ENCODE measurements at places on chromosomes 3 and 15. TPM values are rescaled to one million over a fixed set of nuclear protein-coding genes. Genes with fewer than 3 reads are reported as not detected.

DNA sequence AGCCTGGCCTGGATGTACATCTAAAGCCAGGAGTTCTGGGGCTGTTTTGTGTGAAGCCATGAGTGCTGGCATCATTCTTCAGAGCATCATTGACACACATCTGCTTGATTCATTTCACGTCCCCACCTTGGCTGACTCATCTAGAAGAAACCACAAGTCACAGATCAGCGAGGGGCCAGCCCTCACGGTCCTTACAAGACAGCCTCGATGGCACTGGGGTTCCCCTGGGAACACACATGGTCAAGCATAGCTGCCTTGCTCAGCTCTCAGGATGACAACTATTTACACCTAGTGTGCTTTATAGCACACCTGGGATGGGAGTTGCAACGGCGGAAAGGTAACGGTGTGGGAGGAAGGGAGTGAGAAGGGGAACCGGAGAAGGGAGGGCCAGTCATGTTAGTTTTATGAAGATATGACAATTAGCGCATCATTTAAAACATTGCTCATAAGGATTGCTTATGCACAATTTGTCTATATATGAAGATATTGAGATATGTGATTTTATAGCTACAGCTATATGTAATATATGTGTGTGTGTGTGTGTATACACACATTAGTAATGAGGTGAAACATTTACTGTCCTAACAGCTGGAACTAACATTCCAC is 227.1 kb downstream of the RPLP1 start:
- H3K27me3 ChIP-seq: peaks cover 60% of the 10 kb centered on the region
- H3K27ac ChIP-seq: no peak overlapping the region
- no peaks in the 10 kb centered on the region for H3K4me1 ChIP-seq
- H3K36me3 ChIP-seq: peaks cover 2% of the 10 kb centered on the region
- H3K4me3 ChIP-seq: no peak overlapping the region
- no peak for DNase-seq

DNA sequence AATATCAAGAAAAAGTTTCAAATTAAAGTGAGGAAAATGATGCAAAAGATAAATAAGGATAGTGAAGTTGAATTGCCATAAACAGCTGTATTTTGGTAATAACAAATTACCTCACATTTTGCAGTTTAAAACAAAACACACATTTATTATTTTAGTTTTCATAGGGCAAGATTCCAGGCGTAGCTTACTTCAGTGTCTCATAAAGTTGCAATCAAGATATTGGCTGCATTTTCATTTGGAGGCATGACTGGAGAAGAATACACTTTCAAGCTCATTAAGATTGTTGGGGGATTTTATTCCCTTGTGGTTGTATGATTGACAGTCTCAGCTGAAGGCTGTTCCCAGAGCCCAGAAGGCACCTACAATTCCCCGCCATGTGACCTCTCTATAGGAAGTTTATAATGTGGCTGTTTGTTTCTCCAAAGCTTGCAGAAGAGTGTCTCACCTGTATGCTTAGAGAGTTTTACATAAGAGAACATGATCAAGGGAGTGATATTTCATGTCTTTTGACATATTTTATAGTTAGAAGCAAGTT is 151.4 kb downstream of the OTOL1 start:
- peak overlapping the region; percentile 14 for H3K27ac ChIP-seq
- no peaks in the 10 kb centered on the region for H3K36me3 ChIP-seq
- H3K4me1 ChIP-seq: peaks cover 6% of the 10 kb centered on the region
- DNase-seq: no peak
- H3K27me3 ChIP-seq: no peaks in the 10 kb centered on the region

DNA sequence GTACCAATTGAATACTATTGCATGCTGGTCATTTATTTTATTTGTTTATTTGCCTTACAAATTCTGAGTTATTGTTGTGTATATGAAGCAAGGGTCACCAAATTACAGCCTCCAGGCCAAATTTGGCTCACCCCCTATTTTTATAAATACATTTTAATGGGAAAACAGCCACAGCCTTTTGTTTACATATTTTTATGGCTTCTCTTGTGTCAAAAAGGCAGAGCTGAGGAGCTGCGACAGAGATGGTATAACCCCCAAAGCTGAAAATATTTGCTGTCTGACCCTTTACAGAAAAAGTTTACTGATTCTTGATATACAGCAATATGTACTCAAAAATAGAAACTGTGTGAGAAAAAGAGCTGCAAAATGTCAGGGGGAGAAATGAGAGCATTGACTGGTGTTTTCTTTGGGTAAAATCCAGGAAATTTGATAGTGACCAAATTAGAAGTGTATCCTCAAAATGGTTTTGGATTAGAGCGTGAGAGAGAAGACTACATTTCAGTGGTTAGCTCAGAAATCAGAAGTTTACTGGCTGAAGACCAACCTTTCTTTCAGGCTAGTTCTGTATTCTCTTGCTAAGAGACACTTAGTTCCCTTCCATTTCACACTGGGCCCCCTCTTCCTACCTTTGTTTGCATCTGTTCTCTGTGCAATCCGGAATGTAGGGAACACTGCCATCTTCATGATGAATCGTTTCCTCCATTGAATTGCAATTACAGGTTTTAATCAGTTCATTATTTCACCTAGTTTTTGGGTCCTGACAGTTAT is 757.8 kb downstream of the AGBL1 start:
- no peaks in the 10 kb centered on the region for H3K27me3 ChIP-seq
- H3K27ac ChIP-seq: no peak overlapping the region
- H3K36me3 ChIP-seq: no peaks in the 10 kb centered on the region
- no peaks in the 10 kb centered on the region for H3K4me1 ChIP-seq

GRCh38 chr3:78046566-78046965 is 1006.7 kb downstream of the ROBO2 start:
- no peaks in the 10 kb centered on the region for H3K27me3 ChIP-seq
- no peak overlapping the region for H3K27ac ChIP-seq
- no peaks in the 10 kb centered on the region for H3K36me3 ChIP-seq
- DNase-seq: no peak
- H3K4me3 ChIP-seq: no peak overlapping the region

- H3K27ac ChIP-seq: no peak overlapping the region
- peaks cover 10% of the 10 kb centered on the region for H3K27me3 ChIP-seq
- H3K4me3 ChIP-seq: no peak overlapping the region
- DNase-seq: no peak
- H3K4me1 ChIP-seq: peaks cover 12% of the 10 kb centered on the region
- no peaks in the 10 kb centered on the region for H3K36me3 ChIP-seq
Measured at GRCh38 chr15:38699633-38700230, 135.1 kb upstream of the RASGRP1 start.

- H3K4me1 ChIP-seq: peaks cover 8% of the 10 kb centered on the region
- no peak overlapping the region for H3K27ac ChIP-seq
- no peak for DNase-seq
- H3K27me3 ChIP-seq: no peaks in the 10 kb centered on the region
Measured at GRCh38 chr3:191962324-191962723, 501.4 kb downstream of the PYDC2 start.

- H3K27ac ChIP-seq: no peak overlapping the region
- no peaks in the 10 kb centered on the region for H3K27me3 ChIP-seq
- peaks cover 16% of the 10 kb centered on the region for H3K4me1 ChIP-seq
- H3K36me3 ChIP-seq: peaks cover 7% of the 10 kb centered on the region
- DNase-seq: no peak
Measured at GRCh38 chr15:90606641-90607040, 76.9 kb downstream of the CRTC3 start.

GRCh38 chr3:185950728-185951127 is 12.9 kb upstream of the TRA2B start:
- no peak overlapping the region for H3K4me3 ChIP-seq
- no peak for DNase-seq
- peaks cover 16% of the 10 kb centered on the region for H3K27me3 ChIP-seq
- H3K4me1 ChIP-seq: peaks cover 7% of the 10 kb centered on the region

- no peak for DNase-seq
- H3K36me3 ChIP-seq: no peaks in the 10 kb centered on the region
- peaks cover 13% of the 10 kb centered on the region for H3K27me3 ChIP-seq
- no peaks in the 10 kb centered on the region for H3K4me1 ChIP-seq
Measured at GRCh38 chr15:51759557-51760070, 8.2 kb downstream of the TMOD2 start.

GRCh38 chr3:151923901-151924300 is 50.5 kb downstream of the SUCNR1 start:
- no peaks in the 10 kb centered on the region for H3K4me1 ChIP-seq
- H3K27me3 ChIP-seq: no peaks in the 10 kb centered on the region
- DNase-seq: no peak
- H3K4me3 ChIP-seq: no peak overlapping the region

- no peaks in the 10 kb centered on the region for H3K36me3 ChIP-seq
- DNase-seq: no peak
- peaks cover 26% of the 10 kb centered on the region for H3K4me1 ChIP-seq
- peak overlapping the region; percentile 88 for H3K4me3 ChIP-seq
- peaks cover 23% of the 10 kb centered on the region for H3K27me3 ChIP-seq
- H3K27ac ChIP-seq: no peak overlapping the region
Measured at GRCh38 chr15:40443846-40444245, 3.1 kb downstream of the BAHD1 start.

GRCh38 chr3:156787926-156788663 is 38.1 kb upstream of the LEKR1 start:
- H3K27me3 ChIP-seq: no peaks in the 10 kb centered on the region
- no peak overlapping the region for H3K27ac ChIP-seq
- H3K36me3 ChIP-seq: no peaks in the 10 kb centered on the region
- DNase-seq: no peak
- no peak overlapping the region for H3K4me3 ChIP-seq

DNA sequence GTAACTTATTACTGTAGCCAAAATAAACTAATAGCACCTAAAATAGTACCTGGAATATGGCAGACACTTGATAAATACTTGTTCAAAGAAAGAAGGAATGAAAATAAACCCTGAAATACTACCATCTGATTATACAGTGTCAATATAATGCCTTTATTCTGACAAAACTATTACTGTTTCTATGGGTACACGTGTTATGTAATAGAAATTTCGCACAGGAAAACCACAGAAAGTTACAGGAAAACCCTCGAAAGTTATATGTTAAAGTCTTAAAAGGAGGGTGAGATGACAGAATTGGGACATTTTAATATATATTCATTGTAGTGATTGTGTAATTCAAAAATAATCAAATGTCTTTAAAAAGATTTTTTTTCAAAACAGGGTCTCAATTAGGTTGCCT is 28.8 kb downstream of the ETFA start:
- DNase-seq: no peak
- peaks cover 33% of the 10 kb centered on the region for H3K36me3 ChIP-seq
- H3K27me3 ChIP-seq: no peaks in the 10 kb centered on the region
- H3K4me3 ChIP-seq: no peak overlapping the region
- H3K27ac ChIP-seq: no peak overlapping the region
- no peaks in the 10 kb centered on the region for H3K4me1 ChIP-seq

GRCh38 chr3:34396288-34396687 is 597.9 kb downstream of the PDCD6IP start:
- no peak for DNase-seq
- no peak overlapping the region for H3K27ac ChIP-seq
- H3K27me3 ChIP-seq: no peaks in the 10 kb centered on the region
- H3K4me1 ChIP-seq: no peaks in the 10 kb centered on the region

DNA sequence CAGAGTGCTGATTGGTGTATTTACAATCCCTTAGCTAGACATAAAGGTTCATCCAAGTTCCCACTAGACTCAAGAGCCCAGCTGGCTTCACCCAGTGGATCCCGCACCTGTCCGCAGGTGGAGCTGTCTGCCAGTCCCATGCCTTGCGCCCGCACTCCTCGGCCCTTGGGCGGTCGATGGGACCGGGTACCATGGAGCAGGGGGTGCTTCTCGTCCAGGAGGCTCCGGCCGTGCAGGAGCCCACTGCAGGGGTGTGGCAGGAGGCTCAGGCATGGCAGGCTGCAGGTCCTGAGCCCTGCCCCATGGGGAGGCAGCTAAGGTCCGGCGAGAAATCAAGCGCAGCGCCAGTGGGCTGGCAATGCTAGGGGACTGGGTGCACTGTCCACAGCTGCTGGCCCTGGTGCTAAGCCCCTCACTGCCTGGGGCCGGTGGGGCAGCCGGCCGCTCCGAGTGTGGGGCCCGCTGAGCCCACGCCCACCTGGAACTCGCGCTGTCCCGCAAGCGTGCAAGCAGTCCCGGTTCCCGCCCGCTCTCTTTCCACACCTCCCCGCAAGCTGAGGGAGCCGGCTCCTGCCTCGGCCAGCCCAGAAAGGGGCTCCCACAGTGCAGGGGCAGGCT is 1206.3 kb downstream of the OTOL1 start:
- no peaks in the 10 kb centered on the region for H3K36me3 ChIP-seq
- H3K27me3 ChIP-seq: no peaks in the 10 kb centered on the region
- H3K4me3 ChIP-seq: no peak overlapping the region
- no peak for DNase-seq
- H3K27ac ChIP-seq: no peak overlapping the region

DNA sequence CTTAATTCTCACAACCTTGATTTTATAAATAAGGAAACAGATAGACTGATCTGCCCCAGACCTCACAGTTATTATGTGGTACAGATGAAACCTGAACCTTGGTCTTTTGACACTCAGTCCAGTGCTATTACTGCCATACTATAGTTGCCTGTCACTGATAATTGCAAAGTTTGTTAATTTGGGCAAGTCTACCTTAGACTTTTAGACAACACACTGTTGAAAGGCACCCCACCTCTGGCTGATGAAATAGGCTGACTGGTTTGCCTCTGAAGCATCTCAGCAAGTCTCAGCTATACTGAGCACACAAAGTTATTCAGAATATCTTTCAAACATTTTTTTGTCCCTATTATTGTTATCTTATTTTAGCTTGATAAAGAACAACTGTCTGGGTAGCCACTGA is 53.1 kb upstream of the MAP4 start:
- no peak for DNase-seq
- no peak overlapping the region for H3K4me3 ChIP-seq
- no peaks in the 10 kb centered on the region for H3K4me1 ChIP-seq
- H3K27me3 ChIP-seq: no peaks in the 10 kb centered on the region

DNA sequence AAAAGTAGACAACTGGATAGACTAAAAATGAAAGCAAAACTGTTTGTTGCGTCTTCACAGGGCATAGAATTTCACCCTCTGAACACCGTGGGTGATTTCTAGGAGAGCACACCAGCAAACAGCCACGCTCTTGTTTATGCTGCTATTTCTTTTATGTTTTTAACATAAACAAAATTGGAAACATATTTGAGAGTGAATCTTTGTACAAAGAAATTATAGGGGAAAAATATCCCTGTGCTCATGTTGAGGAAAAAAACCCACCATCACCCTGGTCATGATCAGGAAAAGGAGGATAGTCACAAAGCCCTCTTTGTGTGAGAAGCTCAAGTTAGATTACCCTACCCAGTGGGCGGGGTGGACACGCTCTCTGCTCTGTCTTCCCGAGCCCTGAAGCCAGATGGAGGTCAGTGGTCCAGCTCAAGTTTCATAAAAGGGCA is 313.3 kb downstream of the SATB1 start:
- H3K27ac ChIP-seq: no peak overlapping the region
- H3K4me3 ChIP-seq: no peak overlapping the region
- peaks cover 5% of the 10 kb centered on the region for H3K4me1 ChIP-seq
- no peaks in the 10 kb centered on the region for H3K27me3 ChIP-seq
- peaks cover 5% of the 10 kb centered on the region for H3K36me3 ChIP-seq

Gene MAGI1
- 150 TPM for total RNA-seq

Gene ISLR
- not detected for total RNA-seq

Gene CAPN3
- 3.7 TPM for total RNA-seq

Gene PLXNA1
- total RNA-seq: 104 TPM

Gene MKRN3
- 0.24 TPM for total RNA-seq

Gene LMAN1L
- total RNA-seq: not detected

Gene TMC3
- total RNA-seq: 0.10 TPM

Gene CTDSPL2
- total RNA-seq: 61.7 TPM

Gene RAD51
- 13.2 TPM for total RNA-seq

Gene ZWILCH
- 23.3 TPM for total RNA-seq

Gene SAMMSON
- total RNA-seq: 0.17 TPM

Gene HMG20A
- total RNA-seq: 46.0 TPM

Gene GCSAM
- not detected for total RNA-seq

Gene GOLGA8S
- 0.81 TPM for total RNA-seq

All from progenitor cell of endocrine pancreas (in vitro differentiated cells).